ENCODE measurements at places on chromosomes 4 and X.

DNA sequence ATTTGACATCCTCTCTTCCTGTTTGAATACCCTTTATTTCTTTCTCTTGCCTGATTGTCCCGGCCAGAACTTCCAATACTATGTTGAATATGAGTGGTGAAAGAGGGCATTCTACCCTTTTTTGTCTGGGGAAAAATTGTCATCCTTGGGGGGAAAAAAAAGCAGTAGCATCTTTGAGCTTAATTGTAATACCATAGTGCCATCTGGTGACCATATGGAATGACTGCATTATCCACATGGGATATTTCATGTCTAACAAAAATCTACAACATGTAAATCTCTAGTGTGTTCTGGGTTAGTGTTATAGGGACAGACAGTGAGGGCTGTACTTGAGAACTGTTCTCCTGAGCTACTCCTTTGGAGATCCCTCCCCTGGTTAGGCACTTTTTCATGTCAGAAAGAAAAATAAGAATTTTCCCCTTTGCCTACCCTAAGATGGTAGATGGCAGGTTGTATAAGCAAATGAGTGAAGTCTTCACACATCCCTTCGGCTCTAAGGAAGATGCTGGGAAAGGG, 26.0 kb downstream of the CAPN6 start:
- no peaks in the 10 kb centered on the region for H3K36me3 ChIP-seq
- H3K4me1 ChIP-seq, result no peaks in the 10 kb centered on the region
- no peaks in the 10 kb centered on the region for H3K27me3 ChIP-seq
- no peak overlapping the region for H3K4me3 ChIP-seq
- H3K27ac ChIP-seq, result no peak overlapping the region

DNA sequence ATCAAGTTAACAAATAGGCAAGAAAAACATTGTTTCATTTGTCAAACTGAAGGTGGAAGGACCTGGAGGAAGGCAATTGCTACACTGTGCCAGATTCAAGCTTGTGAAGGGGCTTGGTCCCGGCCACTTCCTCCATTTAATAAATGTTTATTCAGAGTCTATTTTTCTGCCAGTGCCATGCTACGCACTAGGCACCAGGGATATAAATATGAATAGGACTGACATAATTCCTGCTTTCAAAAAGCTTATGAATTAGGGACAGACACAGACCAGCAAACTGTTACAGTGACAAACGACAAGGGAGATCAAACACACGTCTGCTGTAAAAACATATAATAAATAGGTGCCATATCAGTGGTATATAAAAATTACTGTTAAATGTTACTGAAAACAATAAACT, 571 bp downstream of the TLR6 start:
- H3K4me3 ChIP-seq, result no peak overlapping the region
- no peaks in the 10 kb centered on the region for H3K36me3 ChIP-seq
- H3K27ac ChIP-seq, result no peak overlapping the region
- peaks cover 6% of the 10 kb centered on the region for H3K4me1 ChIP-seq
- no peak for DNase-seq

GRCh38 chr4:47061435-47061834, 30.1 kb downstream of the GABRB1 start:
- H3K4me1 ChIP-seq, result no peaks in the 10 kb centered on the region
- no peak for DNase-seq
- H3K27me3 ChIP-seq, result no peaks in the 10 kb centered on the region
- no peaks in the 10 kb centered on the region for H3K36me3 ChIP-seq

DNA sequence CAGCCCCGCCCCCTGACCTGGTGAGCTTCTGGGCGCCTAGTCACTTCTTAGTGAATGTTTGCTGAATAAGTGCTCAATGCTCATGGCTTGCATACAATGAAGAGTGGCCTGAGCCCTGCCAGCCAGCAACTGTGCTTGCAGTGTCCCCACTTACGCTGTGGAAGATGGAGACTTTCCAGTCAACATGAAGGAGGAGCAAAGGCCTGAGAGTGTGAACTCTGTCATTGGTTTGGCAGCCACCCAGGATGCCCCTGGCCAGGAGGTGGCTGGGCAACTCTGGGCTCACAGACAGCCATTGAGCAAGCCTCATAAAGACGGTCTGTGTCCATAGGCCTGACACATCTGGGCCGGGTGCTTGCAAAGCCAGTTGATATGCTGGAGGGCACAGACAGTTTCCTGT, 72.1 kb upstream of the MAMLD1 start:
- H3K27ac ChIP-seq, result no peak overlapping the region
- H3K4me1 ChIP-seq, result peaks cover 8% of the 10 kb centered on the region
- H3K27me3 ChIP-seq, result no peaks in the 10 kb centered on the region
- DNase-seq, result no peak
- no peak overlapping the region for H3K4me3 ChIP-seq
- H3K36me3 ChIP-seq, result no peaks in the 10 kb centered on the region

DNA sequence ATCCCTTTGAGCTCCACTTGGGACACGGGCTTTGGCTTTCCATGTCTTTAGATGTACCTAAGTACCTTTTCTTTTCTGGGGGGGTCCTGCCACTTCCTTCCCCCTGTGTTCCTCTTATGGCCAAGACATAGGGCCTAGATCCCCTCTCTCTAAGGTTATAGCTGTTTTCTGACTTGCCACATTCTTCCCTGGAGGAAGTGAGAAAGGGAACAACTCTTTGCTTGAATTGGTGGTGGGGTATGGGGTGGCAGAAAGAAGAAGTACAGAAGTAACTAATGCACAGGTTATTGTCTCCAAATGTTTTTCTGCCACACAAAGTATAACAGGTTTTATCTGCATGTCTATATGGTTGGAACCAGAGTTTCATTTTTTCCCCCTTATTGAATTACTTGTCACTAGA, 29.7 kb upstream of the DIPK2B start:
- H3K4me3 ChIP-seq, result no peak overlapping the region
- no peak for DNase-seq
- no peaks in the 10 kb centered on the region for H3K4me1 ChIP-seq
- H3K27ac ChIP-seq, result no peak overlapping the region
- H3K36me3 ChIP-seq, result no peaks in the 10 kb centered on the region
- no peaks in the 10 kb centered on the region for H3K27me3 ChIP-seq

- no peak overlapping the region for H3K27ac ChIP-seq
- no peaks in the 10 kb centered on the region for H3K4me1 ChIP-seq
- H3K27me3 ChIP-seq, result no peaks in the 10 kb centered on the region
- no peaks in the 10 kb centered on the region for H3K36me3 ChIP-seq
- no peak for DNase-seq
- H3K4me3 ChIP-seq, result no peak overlapping the region
Observed at GRCh38 chr4:7513671-7514070, 78.9 kb upstream of the PSAPL1 start.

GRCh38 chr4:139951021-139951420, 203.0 kb downstream of the MAML3 start:
- peaks cover 11% of the 10 kb centered on the region for H3K4me1 ChIP-seq
- no peaks in the 10 kb centered on the region for H3K36me3 ChIP-seq
- H3K4me3 ChIP-seq, result no peak overlapping the region
- no peaks in the 10 kb centered on the region for H3K27me3 ChIP-seq
- no peak for DNase-seq
- H3K27ac ChIP-seq, result no peak overlapping the region

GRCh38 chr4:11469650-11470437, 41.1 kb upstream of the HS3ST1 start:
- H3K27ac ChIP-seq, result no peak overlapping the region
- H3K27me3 ChIP-seq, result no peaks in the 10 kb centered on the region
- DNase-seq, result no peak
- no peaks in the 10 kb centered on the region for H3K4me1 ChIP-seq
- H3K4me3 ChIP-seq, result no peak overlapping the region

- H3K27me3 ChIP-seq, result no peaks in the 10 kb centered on the region
- DNase-seq, result no peak
- no peaks in the 10 kb centered on the region for H3K36me3 ChIP-seq
- H3K27ac ChIP-seq, result no peak overlapping the region
Observed at GRCh38 chr4:78585633-78586032, 34.1 kb downstream of the ANXA3 start.

GRCh38 chrX:56728752-56729151, 291 bp upstream of the NBDY start:
- H3K27me3 ChIP-seq, result no peaks in the 10 kb centered on the region
- H3K4me1 ChIP-seq, result no peaks in the 10 kb centered on the region
- H3K27ac ChIP-seq, result peak overlapping the region; percentile 62
- H3K36me3 ChIP-seq, result no peaks in the 10 kb centered on the region
- DNase-seq, result peak; percentile 39

GRCh38 chr4:74038425-74039314, at the start of gene CXCL3:
Gene CXCL3, minus strand, starts transcription at chr4:74038689. Its CDS starts 78 bp downstream, at chr4:74038611.
- no peaks in the 10 kb centered on the region for H3K27me3 ChIP-seq
- no peaks in the 10 kb centered on the region for H3K36me3 ChIP-seq
- peaks cover 7% of the 10 kb centered on the region for H3K4me1 ChIP-seq
- H3K4me3 ChIP-seq, result peak within 1 kb of the TSS; percentile 50
- H3K27ac ChIP-seq, result peak within 1 kb of the TSS; percentile 39

GRCh38 chr4:95388911-95389310, 159.9 kb downstream of the UNC5C start:
- H3K36me3 ChIP-seq, result no peaks in the 10 kb centered on the region
- no peaks in the 10 kb centered on the region for H3K4me1 ChIP-seq
- no peak for DNase-seq
- no peaks in the 10 kb centered on the region for H3K27me3 ChIP-seq
- no peak overlapping the region for H3K4me3 ChIP-seq
- no peak overlapping the region for H3K27ac ChIP-seq

GRCh38 chr4:80136270-80136669, 61.0 kb upstream of the PRDM8 start:
- H3K27ac ChIP-seq, result no peak overlapping the region
- no peak overlapping the region for H3K4me3 ChIP-seq
- no peak for DNase-seq
- no peaks in the 10 kb centered on the region for H3K27me3 ChIP-seq
- no peaks in the 10 kb centered on the region for H3K4me1 ChIP-seq

GRCh38 chr4:1778642-1779392, 14.3 kb upstream of the FGFR3 start:
- no peaks in the 10 kb centered on the region for H3K36me3 ChIP-seq
- DNase-seq, result no peak
- no peak overlapping the region for H3K4me3 ChIP-seq
- peak overlapping the region; percentile 93 for H3K27ac ChIP-seq
- peaks cover 59% of the 10 kb centered on the region for H3K4me1 ChIP-seq
- H3K27me3 ChIP-seq, result no peaks in the 10 kb centered on the region

GRCh38 chrX:40127052-40127451, 29.3 kb upstream of the BCOR start:
- no peak for DNase-seq
- H3K27ac ChIP-seq, result no peak overlapping the region
- H3K36me3 ChIP-seq, result no peaks in the 10 kb centered on the region
- no peak overlapping the region for H3K4me3 ChIP-seq

- no peaks in the 10 kb centered on the region for H3K27me3 ChIP-seq
- H3K4me3 ChIP-seq, result no peak overlapping the region
- H3K27ac ChIP-seq, result no peak overlapping the region
- no peaks in the 10 kb centered on the region for H3K36me3 ChIP-seq
- DNase-seq, result no peak
Observed at GRCh38 chr4:158571736-158572135, 50.1 kb downstream of the RXFP1 start.

GRCh38 chr4:55116450-55116849, 8.9 kb downstream of the KDR start:
- no peak for DNase-seq
- no peak overlapping the region for H3K27ac ChIP-seq
- H3K36me3 ChIP-seq, result no peaks in the 10 kb centered on the region
- H3K27me3 ChIP-seq, result no peaks in the 10 kb centered on the region
- no peaks in the 10 kb centered on the region for H3K4me1 ChIP-seq

DNA sequence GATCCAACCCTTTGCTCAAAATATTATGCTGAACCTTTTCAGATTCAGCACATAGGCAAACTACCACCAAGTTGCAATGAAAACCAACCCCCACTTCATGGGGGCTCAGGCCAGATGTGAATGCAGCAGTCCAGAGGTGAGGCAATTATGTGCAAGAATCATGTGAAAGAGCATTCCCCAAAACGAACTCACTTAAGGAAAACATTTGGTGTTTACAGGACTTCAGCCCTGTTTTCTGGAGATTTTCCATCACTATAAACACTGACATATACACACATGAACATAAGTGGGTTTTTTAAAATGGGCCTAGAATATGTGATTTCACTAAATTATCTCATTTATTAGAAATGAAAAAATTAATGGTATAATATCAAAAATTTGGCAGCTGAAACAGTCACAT, 31.5 kb downstream of the BMP3 start:
- no peak for DNase-seq
- H3K27me3 ChIP-seq, result no peaks in the 10 kb centered on the region
- H3K27ac ChIP-seq, result no peak overlapping the region
- no peaks in the 10 kb centered on the region for H3K36me3 ChIP-seq

DNA sequence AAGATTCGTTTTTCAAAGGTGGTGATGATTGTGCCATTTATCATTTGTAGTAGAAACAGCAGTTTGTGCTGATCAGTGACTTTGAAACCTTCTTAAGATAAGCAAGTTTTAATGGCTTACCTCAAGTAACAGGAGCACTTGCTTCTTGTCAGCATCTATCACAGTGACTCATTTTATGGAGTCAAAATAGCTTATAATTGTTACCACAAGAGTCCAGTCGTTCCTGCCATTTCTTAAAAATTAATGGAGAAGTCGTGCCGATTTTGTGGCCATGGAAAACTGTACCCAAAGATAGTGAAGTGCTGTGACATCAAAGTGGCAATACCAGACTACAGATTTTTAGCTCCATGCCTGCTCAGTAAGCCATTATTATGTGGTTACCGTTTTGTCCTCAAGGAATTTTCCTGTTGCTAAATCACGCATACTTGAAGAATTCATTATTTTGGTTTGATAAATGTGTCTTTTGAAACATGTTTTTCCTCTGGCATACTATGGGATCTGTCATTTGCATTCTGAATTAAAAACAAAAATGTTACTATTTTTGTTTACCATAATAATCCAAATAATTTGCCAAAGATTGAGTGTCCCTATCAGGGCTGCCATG, 129.9 kb downstream of the CBR4 start:
- H3K27ac ChIP-seq, result no peak overlapping the region
- DNase-seq, result no peak
- H3K4me3 ChIP-seq, result no peak overlapping the region
- H3K27me3 ChIP-seq, result no peaks in the 10 kb centered on the region

GRCh38 chr4:176874721-176875445, 82.2 kb upstream of the VEGFC start:
- no peaks in the 10 kb centered on the region for H3K4me1 ChIP-seq
- no peak overlapping the region for H3K27ac ChIP-seq
- no peaks in the 10 kb centered on the region for H3K36me3 ChIP-seq

DNA sequence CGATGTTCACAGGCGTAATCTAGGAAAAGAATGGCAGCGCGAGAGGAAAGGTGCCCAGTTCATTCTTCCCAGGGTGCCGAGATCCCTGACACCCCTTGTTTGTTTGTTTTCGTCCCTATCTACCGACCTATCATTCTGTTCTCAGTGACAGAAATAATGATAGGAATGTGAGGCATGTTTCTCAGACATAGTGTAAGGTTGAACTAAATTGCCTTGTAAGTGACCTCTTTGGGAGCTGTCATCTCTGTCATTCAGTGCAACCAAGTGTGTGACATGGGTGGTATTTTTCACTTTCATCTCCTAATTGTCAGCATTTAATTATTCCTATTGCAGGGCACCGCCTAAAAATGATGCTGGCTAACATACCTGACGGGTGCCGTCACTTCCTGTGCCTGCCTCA, 24.4 kb downstream of the CLDN22 start:
- H3K4me3 ChIP-seq, result no peak overlapping the region
- H3K4me1 ChIP-seq, result no peaks in the 10 kb centered on the region
- H3K27ac ChIP-seq, result no peak overlapping the region
- DNase-seq, result no peak
- H3K27me3 ChIP-seq, result no peaks in the 10 kb centered on the region
- no peaks in the 10 kb centered on the region for H3K36me3 ChIP-seq
